SHP77 treated with DMSO at 0.1 percent for 48 hours (cell line): ENCODE measurements at places on chromosomes 6 and 20.

- DNase-seq, result no peak
These were observed 773.6 kb upstream of the CHD6 start for GRCh38 chr20:42391807-42392206.

- no peak for DNase-seq
These were observed 20.9 kb downstream of the LMBRD1 start for GRCh38 chr6:69775941-69776340.

- DNase-seq, result no peak
These were observed 364.3 kb upstream of the ID4 start for GRCh38 chr6:19472850-19473249.

- no peak for DNase-seq
These were observed 1.5 kb downstream of the LEMD2 start for GRCh38 chr6:33787346-33787953.

- no peak for DNase-seq
These were observed 41.8 kb upstream of the FUT9 start for GRCh38 chr6:95973976-95974375.

GRCh38 chr6:79813143-79813850, 134.1 kb downstream of the ELOVL4 start:
- DNase-seq, result no peak

DNA sequence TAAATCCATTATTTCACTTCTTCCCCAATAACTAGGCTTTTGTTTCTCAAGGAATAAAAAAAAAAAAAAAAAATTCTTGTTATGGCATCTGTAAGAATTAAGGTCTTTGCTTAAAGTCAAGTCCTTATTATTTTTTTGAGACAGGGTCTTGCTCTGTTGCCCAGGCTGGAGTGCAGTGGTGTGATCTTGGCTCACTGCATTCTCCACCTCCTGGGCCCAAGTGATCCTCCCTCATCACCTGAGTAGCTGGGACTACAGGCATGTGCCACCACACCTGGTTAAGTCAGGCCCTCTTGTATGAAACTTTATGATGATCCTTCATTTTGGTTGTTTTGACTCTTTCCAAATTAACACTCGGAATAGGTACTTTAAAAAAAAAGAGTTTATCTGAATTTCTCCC, 17.3 kb downstream of the DSTN start:
- DNase-seq, result no peak

GRCh38 chr20:19073584-19074218, 138.7 kb upstream of the SLC24A3 start:
- no peak for DNase-seq

DNA sequence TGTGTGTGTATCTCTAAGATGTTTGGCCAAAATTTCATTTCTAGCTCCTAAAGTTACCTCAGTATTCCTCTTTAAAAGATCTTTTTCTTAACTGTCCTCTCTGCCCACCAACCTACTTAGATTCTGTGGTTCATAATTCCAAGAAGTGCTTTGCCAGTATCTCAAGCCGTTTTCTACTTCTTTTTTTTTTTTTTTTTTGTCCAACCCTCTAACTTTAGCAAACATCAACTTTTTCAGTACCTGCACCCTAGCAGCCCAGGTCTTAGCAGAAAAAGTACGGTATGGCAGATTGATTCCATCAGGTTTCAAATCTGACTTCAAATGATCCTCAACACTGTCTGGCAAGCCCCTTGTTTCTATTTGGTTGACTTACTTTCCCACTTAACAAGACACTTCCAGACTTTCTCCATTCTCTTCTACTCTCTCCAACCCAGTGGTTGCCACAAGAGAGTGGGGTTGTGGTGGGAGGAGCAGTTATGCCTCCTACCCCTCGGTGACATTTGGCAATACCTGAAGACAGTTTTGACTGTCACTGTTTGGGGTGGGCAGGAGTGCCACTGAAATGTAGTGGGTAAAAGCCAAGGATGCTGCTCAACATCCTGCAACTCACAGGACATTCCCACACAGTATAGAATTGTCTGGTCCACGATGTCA, 10.8 kb upstream of the MAN1A1 start:
- DNase-seq, result no peak

DNA sequence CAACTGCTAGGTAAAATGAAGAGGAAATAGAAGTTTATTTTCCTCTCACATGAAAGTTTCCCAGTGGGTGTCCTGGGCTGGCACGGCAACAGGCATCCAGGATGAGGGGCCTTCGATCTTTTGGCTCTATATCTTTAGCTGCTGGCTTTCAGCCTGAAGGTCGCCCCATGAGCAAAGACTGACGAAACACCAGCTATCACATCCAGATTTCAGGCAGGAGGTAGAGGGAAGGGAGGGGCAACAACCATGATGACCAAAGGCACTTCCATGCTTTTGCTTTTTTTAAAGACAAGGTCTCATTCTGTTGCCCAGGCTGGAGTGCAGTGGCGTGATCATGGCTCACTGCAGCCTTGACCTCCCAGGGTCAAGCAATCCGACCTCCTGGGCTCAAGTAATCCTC, 387.9 kb downstream of the RNGTT start:
- DNase-seq, result no peak

DNA sequence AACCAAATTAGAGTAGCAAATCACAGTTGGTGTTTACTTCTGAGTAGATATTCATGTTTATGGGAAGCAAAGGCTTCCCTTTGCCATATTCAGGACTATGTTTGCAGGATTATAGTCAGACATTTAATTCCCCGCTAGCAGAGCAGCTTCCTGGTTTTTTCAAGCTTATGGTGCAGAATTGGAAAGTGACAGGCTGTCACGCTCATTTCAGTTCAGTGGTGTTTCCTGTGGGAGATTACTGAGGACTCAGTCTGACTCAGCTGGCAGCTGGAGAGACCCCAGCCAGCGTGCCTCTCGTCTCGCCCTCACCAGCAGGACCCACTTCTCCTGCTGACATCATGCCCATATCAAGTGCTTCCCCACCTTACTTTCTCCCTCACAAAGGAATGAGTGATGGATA, 85.1 kb downstream of the LYRM2 start:
- DNase-seq, result no peak

DNA sequence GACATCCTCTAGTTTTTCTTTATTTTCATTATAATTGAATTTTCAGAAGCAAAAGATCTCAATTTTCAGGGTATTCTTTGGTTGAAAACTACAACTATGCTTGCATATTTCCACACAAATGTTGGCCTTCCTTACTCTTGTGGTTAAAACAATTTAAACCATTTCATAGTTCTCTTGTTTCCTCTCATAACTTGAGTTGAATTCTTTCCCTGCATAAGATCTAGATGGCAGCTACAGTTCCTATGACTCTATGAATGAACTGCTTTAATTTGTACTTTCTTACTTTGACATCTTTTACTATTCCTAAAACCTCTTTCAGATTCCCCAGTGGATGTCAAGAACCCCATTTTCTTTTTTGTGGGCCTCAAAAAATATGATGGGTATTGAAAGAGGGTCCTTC, 564.5 kb downstream of the NKAIN2 start:
- DNase-seq, result no peak

DNA sequence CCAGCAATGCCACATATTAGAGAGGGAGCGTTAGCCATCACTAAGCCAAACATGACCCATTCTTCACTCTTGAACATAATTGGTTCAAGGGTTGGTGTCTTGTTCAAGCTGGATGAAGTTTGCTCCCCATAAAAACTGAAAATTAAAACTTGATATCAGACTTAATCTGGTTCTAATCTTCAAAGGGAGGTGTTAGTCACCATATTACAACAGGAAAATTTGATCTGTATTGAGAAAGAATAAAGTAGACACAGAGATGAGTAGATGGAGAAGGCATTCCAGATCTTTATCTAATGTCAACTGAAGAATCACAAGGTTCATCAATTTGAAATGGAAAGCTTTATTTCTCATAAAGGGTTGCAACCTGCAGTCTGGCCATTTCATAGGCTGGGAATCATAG, 972.8 kb downstream of the HACE1 start:
- DNase-seq, result no peak

- DNase-seq, result no peak
These were observed 95.2 kb upstream of the HDGFL1 start for GRCh38 chr6:22473991-22474682.

DNA sequence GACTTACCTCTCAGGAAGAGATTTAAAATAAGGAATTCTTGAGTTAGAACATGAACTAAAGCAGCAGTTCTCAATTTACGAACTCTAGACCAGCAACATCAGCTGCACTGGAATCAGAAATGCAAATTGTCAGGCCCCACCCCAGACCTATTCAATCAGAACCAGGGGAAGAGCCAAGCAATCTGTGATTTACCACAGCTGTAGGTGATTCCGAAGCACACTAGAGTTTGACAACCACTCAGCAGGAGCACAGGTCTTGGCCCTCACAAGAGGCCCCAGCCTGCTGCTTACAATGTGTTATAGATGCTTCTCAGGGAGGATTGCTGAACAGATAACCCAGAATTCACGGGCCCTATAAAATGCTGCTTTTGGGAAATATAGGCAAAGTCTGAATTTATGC, 279.2 kb downstream of the PTPRK start:
- no peak for DNase-seq

DNA sequence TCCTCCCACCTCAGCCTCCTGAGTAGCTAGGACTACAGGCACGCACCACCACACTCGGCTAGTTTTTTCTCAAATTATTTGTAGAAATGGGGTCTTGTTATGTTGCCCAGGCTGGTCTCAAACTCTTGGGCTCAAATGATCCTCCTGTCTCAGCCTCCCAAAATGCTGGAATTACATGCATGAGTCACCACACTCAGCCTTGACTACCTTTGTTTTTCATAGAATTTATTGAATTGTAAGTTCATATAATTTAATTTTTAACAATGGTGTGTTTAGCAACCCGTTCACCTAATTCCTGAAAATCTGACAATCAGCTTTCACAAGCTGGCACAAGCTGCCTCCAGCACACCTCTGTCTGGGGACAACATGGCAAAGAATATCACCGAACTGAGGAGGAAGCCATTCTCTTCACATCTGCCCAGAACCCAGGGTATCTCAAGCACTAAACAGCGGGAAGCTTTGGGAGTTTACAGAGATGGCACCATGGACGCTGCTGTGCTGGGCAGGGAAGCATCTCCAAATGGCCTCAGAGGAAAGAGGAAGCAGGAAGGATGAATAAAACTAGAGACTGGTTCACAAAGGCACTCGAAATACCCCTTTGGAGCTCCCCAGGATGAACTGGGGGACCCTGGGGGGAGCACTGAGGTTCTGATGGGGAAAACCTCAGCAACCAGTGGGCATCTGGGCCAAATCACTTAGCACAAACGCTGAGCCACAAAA, 2.9 kb downstream of the RIPOR3 start:
- DNase-seq, result no peak

- DNase-seq, result no peak
These were observed 48.0 kb downstream of the OR2B2 start for GRCh38 chr6:27863962-27864905.

- no peak for DNase-seq
These were observed 147.0 kb downstream of the TBC1D32 start for GRCh38 chr6:121187200-121187832.

DNA sequence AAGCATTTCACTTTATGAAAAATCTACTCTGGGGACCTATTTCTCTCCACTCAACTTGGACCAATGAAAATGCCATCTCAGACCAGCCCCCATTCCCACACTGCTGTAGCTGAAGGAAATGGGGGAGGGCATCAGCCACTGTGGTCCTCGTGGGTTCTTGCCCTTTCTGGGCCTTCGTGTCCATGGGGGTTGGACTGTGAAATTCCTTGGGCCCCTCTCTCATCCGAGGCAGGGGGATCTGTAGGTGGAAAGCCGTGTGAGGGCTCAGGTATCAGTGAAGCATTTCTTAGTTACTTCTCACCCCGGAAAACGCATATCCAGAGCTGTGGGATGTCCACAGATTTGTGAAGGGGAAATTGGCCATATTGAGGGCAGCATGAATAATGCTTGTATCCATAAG, 147.9 kb downstream of the CDC5L start:
- DNase-seq, result no peak

DNA sequence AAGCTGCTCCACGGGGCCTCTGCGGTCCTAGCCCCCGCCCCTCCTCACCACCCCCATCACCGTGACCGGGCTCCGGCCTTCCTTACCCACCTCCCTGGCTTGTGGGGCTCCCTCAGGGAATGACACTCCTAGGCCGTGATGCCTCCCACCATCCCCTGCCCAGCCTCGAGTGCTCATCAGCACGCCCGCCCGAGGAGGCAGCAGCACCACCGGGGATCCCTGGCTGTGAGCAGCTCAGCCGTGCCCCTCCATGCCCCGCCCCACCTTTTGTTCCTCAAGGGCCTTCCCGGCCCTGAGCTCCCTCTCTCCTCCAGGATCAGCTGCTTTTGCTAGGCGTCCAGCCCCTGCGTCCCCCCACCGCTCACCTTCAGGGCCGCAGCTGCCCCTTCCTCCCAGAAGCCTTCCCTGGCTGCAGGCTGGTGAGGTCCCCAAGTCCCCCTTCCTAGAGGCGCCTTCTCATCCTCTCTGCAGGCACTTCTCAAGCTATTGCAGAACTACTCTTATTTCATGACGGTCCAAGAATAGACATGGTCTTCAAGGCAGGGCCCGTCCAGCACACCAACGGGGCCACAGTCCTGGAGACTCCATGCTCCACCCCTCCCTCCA, 3.0 kb downstream of the FNDC11 start:
- no peak for DNase-seq

GRCh38 chr6:142378138-142378875, 76.5 kb downstream of the ADGRG6 start:
- no peak for DNase-seq

GRCh38 chr6:16400248-16400760, 161.9 kb downstream of the GMPR start:
- DNase-seq, result no peak

- DNase-seq, result no peak
These were observed 118.3 kb downstream of the STXBP5 start for GRCh38 chr6:147322299-147323162.

DNA sequence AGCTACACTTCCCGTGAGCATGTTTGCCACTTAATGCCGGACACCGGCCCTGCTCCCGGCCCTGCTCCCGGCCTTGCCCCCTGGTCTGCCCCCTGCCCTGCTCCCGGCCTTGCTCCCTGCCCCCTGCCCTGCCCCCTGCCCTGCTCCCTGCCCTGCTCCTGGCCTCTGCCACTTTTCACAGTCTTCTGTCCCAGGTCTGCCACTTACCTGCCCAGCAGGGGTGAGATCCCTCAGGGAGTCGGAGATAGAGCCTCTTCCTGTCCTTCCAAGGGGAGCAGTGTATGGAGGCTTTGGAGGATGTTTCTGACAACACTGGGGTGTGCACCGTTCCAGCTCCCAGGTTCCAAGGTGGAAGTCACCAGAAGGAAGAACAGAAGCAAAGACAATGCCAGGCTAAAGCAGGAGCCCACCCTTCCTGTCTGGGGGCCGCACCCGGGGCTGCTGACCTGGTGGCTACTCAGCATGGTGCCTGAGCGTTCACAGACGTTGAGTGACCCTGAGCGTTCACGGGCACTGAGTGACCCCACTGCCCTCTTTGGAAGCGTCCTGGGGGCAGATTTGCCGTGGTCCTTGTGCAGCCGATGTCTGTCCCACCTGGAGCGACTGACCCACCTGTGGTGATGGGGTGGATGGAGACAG, 199.8 kb downstream of the DLL1 start:
- no peak for DNase-seq

- no peak for DNase-seq
These were observed 41.7 kb downstream of the ALDH5A1 start for GRCh38 chr6:24536466-24536865.

DNA sequence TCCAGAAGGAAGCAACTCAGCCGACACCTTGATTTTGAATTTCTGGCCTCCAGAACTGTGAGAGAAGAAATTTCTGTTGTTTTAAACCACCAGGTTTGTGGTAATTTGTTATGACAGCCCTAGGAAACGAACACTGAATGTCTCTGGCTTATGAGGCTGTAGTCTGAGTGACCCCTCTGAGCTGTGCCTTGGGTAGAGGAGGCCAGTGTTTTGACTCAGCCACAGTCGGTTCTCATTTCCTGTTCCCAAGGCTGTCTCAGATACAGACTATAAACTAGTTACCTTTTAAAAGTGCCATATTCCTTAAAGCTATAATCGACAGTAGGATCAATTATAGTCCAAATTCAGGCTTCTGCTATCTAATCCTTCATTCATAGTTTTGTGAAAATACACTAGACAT, 391.2 kb upstream of the MAP3K7 start:
- no peak for DNase-seq
